ENCODE measurements at places on chromosomes 6 and 20. TPM values are rescaled to one million over a fixed set of nuclear protein-coding genes. Genes with fewer than 3 reads are reported as not detected.

The DYNLT2 gene
- total RNA-seq, result 0.50 TPM

The HSPA12B gene
- total RNA-seq, result 19.4 TPM

The MAN1A1 gene
- 71.7 TPM for total RNA-seq

DNA sequence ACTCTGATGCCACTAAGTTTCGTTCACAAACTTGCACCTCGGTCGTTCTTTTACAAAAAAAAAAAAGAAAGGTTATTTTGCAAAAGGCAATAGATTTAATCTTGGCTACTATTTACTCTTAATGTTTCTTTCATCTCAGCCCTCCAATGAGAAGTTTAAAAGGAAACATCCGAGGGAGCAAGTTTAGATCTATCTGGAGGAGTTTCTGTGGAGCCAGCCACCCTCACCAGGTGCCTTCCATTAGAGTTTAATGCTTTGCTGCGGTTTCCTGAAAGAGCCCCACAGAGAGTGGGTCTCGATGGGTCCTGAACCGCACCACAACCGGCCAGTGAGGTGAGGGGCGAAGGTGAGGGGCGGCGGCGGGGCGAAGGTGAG lies 632 bp downstream of the PRKN start:
- H3K27ac ChIP-seq, result peak overlapping the region; percentile 69
- H3K4me1 ChIP-seq, result no peaks in the 10 kb centered on the region
- no peaks in the 10 kb centered on the region for H3K27me3 ChIP-seq
- DNase-seq, result no peak

DNA sequence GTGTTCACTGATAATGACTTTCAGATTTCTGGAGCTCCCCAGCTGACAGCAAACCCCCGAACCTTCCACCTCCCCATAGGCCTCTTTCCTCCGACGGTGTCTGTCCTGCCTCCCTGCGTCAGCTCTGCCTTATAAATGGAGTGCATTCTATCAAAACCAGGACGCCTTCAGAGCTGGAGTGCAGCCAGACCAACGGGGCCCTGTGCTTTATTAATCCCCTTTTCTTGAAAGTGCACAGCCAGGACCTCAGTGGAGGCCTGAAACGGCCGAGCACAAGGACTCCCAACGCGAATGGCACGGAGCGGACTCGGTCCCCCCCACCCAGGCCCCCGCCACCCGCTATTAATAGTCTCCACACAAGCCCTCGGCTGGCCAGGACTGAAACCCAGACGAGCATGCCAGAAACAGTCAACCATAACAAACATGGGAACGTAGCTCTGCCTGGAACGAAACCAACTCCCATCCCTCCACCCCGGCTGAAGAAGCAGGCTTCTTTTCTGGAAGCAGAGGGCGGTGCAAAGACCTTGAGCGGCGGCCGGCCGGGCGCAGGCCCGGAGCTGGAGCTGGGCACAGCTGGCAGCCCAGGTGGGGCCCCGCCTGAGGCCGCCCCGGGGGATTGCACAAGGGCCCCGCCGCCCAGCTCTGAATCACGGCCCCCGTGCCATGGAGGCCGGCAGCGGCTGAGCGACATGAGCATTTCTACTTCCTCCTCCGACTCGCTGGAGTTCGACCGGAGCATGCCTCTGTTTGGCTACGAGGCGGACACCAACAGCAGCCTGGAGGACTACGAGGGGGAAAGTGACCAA lies 42.3 kb upstream of the NAA20 start:
- peak overlapping the region; percentile 97 for H3K27ac ChIP-seq
- peak; percentile 95 for DNase-seq

- no peak for DNase-seq
- H3K27ac ChIP-seq, result no peak overlapping the region
- H3K4me3 ChIP-seq, result no peak overlapping the region
- H3K36me3 ChIP-seq, result no peaks in the 10 kb centered on the region
- no peaks in the 10 kb centered on the region for H3K4me1 ChIP-seq
Observed at GRCh38 chr6:65289491-65289890, 417.5 kb downstream of the EYS start.

- H3K4me3 ChIP-seq, result no peak overlapping the region
- no peaks in the 10 kb centered on the region for H3K4me1 ChIP-seq
- no peaks in the 10 kb centered on the region for H3K36me3 ChIP-seq
- DNase-seq, result no peak
- no peak overlapping the region for H3K27ac ChIP-seq
Observed at GRCh38 chr20:56859801-56860261, 230.7 kb downstream of the TFAP2C start.

DNA sequence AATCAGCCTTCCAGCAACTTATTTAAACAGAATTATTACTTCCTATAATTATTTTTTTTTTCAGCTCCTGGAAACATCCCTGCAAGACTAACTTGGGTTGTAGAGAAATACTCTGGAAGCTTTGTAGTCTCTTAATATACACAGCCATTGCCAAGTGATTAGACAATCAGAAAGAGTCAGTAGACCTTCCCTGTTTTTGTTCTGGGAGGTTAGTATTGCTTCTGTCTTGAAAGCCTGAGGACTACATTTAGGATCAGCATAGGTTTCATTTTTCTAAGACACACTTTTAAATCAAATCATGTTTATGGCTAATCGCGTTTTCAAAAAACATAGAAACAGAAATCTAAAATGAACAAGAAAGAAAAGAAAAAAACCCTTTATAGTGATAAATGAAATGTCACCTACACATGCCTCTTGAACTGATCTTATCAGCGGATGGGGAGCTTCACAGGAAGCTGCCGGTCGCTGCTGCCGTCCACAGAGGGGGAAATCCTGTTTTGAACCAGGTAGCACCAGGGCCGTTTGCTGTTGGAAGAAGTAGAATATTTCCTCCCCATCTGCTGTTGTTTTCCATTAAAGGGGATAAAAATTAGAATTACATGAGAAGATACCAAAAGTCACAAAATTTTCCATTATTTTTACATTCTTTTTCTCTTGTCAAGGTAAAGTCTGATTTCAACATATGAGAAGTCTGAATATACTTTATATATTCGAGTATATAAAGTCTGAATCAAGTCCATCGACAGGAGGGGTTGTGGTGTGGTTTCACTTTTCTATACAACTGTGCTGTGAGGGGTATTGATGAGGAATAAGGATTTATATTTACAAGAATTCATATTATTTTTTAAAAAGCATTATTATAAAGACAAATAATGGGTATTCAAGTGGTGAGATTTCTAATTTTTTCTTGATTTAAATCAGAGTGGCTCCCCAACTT lies 94.6 kb downstream of the ARMC2 start:
- H3K27me3 ChIP-seq, result no peaks in the 10 kb centered on the region
- H3K4me1 ChIP-seq, result peaks cover 51% of the 10 kb centered on the region

DNA sequence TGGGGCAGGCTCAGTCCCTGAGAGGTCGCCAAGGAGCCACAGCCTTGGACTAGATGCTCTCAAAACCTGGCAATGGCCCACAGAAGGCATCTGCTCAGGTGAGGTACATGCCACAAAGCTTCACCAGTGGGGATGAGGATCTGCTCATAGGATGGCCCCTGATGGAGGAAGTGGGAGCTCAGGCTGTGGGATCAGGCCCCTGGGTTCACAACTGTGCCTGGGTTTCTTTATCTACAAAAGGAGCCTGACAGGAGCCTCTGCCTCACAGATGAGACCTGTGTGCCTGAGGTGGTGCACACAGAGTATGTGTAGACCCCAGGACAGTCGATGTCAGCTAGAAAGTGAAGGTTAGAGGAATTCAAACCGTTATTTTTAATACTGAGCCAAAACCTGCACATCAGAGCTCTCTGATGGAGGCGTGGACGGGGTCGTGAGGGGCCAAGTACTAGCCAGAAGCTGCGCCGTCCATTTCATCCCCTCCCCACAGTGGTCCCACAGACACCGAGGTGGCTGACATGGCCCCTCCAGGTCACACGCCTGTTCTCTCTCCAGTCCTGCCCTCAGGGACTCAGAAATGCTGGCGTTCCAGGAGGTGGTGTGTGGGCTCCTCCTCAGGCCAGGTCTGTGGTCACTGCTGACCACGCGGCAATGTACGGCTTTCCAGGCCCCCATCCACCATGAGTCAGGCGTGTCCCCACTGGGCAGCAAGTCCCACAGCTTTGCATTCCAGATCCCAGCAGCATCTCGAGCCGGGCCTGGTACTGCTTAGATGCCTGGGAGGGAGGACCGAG lies 33.3 kb downstream of the NTSR1 start:
- no peak overlapping the region for H3K27ac ChIP-seq
- H3K36me3 ChIP-seq, result no peaks in the 10 kb centered on the region
- no peak overlapping the region for H3K4me3 ChIP-seq
- H3K27me3 ChIP-seq, result no peaks in the 10 kb centered on the region
- no peak for DNase-seq
- no peaks in the 10 kb centered on the region for H3K4me1 ChIP-seq

DNA sequence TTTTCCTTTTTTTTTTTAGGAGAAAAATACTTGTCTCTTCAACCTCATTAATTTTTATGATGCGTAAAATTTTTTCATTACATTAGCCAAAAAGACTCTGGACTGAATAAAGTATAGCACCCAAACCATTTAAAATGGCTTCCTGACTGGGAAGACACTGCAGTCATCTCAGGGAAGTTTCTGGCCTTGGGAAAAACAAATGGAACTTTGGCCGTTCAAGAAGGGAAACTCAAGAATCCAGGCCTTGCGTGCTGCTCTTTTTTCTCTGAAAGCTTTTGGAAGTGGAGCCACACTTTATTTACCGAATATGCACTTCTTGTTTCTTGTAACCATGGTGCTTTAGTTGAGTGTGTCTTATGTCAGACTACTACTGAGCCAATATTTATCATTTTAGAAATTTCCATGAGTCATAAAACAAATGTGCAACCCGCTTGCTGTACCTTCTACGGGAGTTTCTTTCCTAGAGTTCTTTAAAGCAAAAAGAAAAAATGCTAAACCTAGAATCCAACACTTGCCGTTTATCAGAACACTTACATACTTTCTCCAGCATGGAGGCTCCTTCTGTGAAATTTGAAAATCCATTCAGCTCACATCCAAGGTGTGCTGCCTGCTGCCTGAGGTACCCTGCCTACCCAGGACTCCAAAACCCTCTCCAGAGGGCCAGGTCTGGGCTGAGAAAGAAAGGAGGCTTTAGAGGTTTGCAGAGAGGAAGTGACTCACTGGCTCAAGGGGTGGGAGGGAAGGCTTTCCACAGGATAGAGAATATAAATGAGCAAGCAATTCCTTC lies 11.5 kb upstream of the DSTN start:
- H3K4me1 ChIP-seq, result peaks cover 34% of the 10 kb centered on the region
- DNase-seq, result no peak
- peak overlapping the region; percentile 92 for H3K27ac ChIP-seq
- no peak overlapping the region for H3K4me3 ChIP-seq
- H3K27me3 ChIP-seq, result no peaks in the 10 kb centered on the region

GRCh38 chr6:20403766-20404640 lies 2.3 kb downstream of the E2F3 start:
- peak; percentile 48 for DNase-seq
- H3K36me3 ChIP-seq, result no peaks in the 10 kb centered on the region
- H3K27me3 ChIP-seq, result no peaks in the 10 kb centered on the region
- peak overlapping the region; percentile 91 for H3K27ac ChIP-seq
- peak overlapping the region; percentile 63 for H3K4me3 ChIP-seq

Measured in thyroid gland (tissue), 4 donors.